ENCODE measurements at places on chromosomes 2 and 18. TPM values are rescaled to one million over a fixed set of nuclear protein-coding genes. Genes with fewer than 3 reads are reported as not detected.

DNA sequence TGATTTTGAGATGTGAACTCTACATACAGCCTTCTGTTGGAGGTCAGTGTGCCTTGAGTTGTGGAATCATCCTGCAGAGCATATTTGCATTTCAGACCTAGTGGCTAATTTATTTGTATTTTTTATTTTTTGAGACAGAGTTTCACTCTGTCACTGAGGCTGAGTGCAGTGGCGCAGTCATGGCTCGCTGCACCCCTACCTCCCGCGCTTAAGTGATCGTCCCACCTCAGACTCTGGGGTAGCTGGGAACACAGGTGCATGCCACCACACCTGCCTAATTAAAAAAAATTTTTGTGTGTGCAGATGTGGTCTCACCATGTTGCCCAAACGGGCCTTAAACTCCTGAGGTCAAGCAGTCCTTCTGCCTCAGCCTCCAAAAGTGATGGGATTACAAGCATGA is 104.4 kb downstream of the ASXL3 start:
- DNase-seq: no peak

DNA sequence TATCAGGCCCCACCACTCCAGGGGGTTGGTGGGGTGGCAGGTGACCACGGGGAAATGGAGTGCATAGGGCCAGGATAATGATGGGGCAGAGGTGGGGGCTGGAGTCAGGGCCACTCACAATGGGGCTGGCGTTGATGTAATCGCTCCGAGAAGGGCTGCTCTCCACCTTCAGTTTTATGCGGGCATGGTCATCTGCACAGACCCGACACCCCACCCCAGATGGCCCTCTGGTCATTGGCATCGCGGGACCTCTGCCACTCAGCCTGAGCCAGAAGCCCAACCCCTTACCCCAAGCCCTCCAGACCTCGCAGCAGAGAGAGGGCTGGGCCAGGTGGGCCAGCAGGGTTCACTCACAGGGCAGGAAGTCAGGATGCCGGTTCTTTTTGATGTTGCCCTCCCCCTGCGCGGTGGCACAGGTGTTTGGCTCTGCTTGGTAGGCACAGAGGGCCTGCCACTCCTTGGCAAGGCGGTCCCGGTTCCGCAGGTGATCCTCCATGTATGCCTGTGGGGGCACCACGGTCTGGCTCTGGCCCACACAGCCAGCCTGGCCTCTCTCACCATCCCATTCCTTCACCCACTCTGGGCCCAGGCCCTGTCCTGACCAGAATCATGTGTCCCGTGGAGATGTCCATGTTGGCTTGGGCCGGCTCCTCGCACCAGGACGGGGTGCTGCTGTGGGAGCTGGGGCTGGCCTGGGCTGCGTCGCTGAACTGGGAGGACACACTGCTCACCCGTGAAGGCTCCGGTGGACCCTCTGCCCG is 12.4 kb downstream of the PTPRN start:
- DNase-seq: no peak

DNA sequence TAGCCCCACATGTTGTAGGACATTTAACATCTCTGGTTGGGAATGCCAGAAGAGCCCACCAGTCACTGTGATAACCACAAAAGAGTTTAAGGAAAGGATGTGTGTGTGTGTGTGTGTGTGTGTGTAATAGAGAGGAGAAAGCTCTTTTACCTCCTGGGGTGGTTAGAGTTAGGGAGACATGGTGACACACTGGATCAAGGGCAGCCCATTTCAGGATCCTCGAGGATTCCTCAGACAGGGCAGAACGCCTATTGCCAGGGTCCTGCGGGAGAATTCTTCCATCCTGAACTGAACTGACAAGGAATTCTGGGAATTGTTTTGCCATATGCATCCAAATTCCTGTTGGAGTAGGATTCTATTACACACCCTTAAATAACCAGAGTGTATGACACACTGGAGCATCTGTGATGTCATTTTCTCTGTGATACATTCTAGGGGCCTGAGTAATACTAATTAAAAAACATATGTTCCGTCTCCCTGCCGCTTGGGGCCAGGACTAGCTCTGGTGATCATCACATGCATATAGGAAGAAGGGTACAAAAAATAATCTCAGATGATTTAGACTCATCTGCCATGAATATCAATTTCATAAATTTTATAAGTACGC is 156.4 kb upstream of the MMADHC start:
- no peak for DNase-seq

The CFAP210 gene
- polyA plus RNA-seq: 4.0 TPM

DNA sequence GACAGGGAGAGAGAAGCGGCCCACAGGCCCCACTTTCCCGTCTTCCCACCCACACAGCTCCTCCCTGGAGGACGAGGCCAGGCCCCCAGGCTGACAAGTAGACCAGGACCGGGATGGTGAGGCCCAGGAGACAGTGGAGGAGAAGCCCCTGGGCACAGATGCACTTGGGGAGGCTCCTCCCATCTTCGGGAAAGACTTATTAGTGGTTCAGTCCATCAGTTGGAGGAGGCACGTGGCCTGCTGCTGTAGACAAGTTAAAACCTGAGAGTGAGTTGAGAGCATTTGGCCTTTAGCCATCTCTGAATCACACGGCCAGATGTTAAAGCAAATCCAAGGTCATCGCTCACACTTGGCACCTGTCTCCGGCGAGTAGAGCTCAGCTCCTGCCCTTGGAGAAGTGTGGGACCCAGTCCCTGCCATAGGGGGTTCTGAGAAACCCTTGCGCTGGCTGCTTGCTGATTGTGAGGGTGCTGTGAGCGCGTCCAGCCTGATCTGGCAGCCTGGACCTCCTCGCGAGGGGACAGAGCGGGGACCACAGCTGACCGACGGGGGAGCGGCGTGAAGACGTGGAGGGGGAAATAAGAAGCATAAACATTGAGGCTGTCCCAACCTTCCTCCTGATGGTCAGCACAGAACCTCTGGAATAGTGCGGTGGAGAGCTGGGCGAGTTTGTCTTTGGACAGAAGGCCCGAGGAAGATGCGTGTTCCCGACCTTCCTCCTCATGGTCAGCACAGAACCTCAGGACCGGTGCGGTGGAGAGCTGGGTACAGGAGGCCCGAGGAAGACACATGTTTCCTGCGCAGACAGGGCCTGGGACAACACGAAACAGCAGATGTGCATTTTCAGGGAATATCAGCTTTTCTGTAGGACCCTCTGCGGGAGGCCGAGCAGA is 24.7 kb upstream of the ALLC start:
- DNase-seq: peak; percentile 25

DNA sequence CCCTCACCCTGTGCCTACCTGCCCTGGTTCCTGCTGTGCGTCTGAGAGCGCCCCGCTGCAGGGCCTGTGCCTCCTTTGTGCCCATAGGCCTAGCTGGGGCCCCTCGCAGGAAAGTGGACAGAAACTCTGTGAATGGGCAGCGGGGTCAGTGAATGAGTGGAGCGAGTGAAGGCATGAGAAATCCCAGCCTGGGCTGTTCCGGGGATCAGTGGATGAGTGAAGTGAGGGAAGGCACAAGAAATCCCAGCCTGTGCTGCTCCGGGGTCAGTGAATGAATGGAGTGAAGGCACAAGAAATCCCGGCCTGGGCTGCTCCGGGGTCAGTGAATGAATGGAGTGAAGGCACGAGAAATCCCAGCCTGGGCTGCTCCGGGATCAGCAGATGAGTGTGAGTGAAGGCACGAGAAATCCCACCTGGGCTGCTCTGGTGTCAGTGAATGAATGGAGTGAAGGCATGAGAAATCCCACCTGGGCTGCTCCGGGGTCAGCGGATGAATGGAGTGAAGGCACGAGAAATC is 2.0 kb downstream of the COLEC11 start:
- DNase-seq: no peak

The TTC31 gene
- 33.8 TPM for polyA plus RNA-seq

DNA sequence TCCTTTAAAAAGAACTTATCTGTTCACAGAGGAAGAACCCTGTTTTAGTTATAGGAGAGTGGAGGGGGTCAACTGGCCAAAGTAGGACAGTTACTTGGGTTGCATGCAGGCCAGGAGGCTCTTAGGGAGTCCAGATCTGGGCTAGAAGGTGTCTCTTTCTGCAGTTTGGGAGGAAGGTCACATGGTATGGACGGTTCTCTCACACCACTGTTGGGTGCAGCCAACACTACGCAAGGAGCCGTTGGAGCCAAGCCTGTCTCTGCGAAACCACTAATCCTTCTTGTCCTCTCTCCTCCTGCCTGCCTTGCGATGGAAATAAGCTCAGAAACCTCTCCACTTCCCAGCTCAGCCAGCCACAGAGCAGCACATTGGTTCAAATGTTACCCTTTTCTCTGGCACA is 105.9 kb upstream of the TGFA start:
- DNase-seq: no peak

The GALNT1 gene
- 105 TPM for polyA plus RNA-seq

- no peak for DNase-seq
Observed at GRCh38 chr18:27942706-27943105, 234.2 kb downstream of the CDH2 start.

The HOXD13 gene
- polyA plus RNA-seq: not detected

The SLC16A14 gene
- 13.0 TPM for polyA plus RNA-seq

DNA sequence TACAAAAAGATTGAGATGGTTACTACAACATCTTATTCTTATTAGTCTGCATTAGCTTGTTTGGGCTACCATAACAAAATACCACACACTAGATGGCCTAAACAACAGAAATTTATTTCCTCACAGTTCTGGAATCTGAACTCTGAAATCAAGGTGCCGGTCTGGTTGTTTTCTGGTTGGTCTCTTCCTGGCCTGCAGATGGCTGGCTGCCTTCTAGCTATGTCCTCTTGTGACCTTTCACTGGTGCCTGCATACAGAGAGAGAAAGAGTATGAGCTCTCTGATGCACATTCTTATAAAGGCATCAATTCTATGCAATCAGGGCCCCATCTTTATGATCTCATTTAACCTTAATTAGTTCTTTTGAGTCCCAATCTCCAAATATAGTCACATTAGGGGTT is 696.5 kb downstream of the TDRD15 start:
- DNase-seq: no peak

GRCh38 chr2:241768251-241768711 is 8.3 kb upstream of the GAL3ST2 start:
- DNase-seq: no peak

The SULT1C4 gene
- polyA plus RNA-seq: 63.4 TPM

GRCh38 chr2:31060397-31060796 is 77.8 kb downstream of the GALNT14 start:
- DNase-seq: no peak

GRCh38 chr18:31261792-31262582 is 56.0 kb upstream of the DSG1 start:
- no peak for DNase-seq

- no peak for DNase-seq
Observed at GRCh38 chr2:160657196-160657595, 163.6 kb upstream of the RBMS1 start.

DNA sequence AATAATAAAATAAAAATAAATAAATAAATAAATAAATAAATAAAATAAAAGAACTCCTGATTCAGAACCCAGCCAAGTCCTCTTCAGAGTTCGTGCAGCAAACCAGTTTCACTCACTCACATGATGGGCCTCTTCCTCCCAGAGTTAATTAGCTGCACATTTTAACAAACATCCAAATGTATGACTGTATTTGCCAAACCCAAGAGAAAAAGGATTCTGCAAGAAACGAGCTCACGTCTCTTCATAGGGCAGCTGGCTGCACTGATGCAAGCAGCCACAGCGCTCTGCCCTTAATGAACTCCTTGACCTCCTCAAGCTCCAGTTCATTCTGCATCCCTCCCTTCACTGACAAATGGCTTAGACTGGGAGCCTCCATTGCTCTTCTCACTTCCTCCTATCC is 55.1 kb downstream of the MREG start:
- DNase-seq: no peak

DNA sequence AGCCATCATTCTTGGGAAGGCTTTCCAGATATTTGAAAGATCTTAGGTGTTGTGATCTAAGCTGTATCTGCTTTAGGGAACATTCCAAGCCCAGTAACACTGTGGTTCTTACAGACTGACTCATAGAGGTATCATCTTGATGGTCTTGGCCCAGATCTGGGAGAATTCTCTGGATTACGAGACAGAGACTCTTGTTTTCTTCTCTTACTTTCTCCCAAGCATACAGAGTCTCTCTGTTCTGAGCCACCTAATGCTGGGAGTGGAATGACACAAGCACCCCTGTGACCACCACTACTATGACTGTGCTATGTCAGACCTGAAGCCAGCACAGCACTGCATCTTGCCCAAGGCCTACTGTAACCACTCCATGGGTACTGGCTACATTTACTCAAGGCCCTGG is 81.0 kb upstream of the EPAS1 start:
- no peak for DNase-seq

- DNase-seq: no peak
Observed at GRCh38 chr2:76415821-76416220, 705.1 kb upstream of the GCFC2 start.

The CCDC74B gene
- polyA plus RNA-seq: 4.1 TPM

GRCh38 chr2:141068053-141068682 is 1062.6 kb downstream of the LRP1B start:
- DNase-seq: no peak

The MARS2 gene
- 6.3 TPM for polyA plus RNA-seq

DNA sequence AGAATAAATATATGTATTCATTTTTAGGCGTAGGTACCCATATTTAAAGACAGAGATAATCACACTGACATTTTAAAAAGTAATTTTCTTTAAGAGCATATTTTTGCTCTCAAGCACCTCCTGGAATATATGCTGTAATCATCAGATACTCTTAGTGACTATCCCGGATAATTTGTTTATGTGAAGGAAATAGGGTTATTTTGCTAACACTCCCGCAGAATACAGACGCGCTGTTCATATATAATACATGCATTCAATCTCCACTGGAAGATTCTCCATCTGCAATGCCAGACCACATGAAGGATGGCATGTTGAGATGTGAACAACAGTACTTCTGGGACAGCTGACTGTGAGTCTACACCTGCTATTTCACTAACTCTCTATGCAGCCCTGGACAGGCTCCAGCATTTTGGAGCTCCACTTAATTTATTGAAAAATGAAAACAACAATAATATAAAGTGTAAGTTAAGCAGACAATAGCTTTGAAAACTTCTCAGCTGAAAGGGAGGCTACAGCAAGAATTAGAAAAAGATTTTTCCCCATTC is 430.6 kb downstream of the TMX3 start:
- DNase-seq: no peak

DNA sequence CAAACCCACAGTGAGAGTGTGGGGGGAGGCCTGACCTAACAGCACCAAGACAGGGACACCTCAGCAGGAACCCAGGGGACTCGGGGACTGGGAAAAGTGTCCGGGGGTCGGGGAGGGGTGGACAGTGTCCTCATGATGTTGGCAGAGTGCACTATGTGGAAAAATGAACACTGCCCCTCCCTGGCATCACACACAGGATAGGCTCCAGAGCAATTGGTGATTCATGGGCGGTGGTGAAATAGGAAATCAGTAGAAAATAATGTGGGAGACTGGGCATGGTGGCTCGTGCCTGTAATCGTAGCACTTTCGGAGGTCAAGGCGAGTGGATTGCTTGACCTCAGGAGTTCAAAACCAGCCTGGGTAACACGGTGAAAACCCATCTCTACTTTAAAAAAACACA is 3.6 kb upstream of the ANO7 start:
- DNase-seq: no peak

The PPIL3 gene
- 62.2 TPM for polyA plus RNA-seq

GRCh38 chr18:23878336-23878900 is 136.1 kb upstream of the TTC39C start:
- DNase-seq: no peak

All from left lung (tissue), 14 donors.